Dermis microvascular lymphatic vessel endothelial cell (primary cell): ENCODE measurements at places on chromosomes 5 and 9.

DNA sequence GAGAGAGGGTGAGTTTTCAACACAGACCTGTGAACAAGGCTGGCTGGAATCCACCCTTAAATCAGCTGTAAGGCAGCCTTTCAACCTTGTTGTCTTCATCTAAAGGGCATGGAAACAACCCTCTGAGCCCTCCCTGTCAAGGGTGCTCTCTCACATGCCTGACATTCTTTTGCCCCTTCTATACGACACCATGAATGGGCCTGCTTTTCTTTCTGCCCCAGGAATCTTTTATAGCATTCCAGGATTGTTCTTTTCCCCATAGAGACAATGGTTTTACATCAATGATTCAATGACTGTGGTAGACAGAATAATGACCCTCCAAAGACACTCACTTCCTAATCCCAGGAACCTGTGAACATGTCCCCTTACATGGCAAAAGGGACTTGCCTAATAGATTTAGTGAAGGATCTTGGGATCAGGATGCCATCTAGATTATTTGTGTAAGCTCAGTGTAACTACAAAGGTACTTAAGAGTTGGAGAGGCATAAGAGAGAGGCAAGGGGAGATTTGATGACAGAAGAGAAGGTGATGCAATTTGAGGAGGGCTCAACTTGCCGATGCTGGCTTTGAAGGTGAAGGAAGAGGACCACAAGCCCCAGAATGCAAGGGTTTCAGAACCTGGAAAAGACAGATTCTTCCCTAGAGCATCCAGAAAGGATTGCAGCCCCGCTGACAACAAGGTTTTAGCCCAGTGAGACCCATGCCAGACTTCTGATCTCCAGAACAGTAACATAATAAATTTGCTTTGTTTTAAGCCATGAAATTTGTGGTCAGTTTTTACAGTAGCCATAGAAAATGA lies 29.2 kb upstream of the HMHB1 start:
- no peak for DNase-seq

DNA sequence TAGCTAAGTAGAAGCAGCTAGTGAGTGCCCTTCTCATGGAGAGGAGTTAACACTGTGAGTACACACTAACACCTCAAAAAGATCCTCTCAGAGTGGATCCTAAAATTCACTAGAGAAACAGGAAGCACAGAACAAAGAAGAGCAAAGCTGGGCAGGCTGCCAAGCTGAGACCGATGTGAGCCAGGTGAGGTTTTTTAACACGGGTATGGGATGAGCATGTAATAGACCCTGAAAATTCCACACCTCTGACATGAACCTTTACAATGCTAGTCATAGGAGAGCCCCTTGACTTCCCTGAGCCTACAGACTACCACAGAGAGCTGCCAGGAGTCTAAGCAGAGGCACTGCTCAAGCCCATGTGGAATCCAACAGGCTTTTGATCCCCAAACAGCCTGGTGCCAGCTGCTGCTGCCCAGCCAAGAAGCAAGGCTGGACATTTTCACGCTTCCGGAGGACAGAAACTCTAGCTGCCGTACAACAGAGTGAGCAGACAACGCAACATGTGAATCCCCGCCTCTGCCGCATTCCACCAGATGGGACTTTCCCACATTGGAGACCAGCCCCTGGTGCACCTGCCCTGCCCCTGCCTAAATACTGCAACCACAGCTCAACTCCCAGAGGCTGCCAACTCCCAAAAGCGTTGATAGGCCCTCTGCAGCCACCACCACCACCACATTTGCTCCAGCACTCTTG lies 280.8 kb downstream of the CDH10 start:
- DNase-seq = no peak

DNA sequence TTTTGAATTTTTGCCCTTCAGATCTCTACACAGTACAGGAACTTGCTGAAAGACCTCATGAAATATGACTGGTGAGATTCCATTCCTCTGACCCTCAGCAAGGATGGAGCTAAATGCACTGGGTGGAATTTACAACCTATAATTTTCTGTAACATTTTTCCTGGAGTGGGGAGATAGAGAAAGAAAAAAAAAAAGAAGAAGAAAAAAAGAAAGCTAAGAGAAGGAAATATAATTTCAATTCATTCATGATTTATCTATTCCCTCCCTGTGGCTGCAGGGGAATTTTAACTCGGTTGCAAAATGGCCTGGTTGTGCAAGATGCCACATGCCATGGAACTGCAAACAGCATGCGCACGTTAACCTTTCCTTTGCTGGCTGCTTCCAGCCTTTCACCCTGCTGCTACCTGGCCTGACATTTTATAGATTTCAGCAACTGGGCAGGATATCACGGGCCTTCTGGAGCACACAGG lies 155.4 kb downstream of the FSTL4 start:
- DNase-seq = no peak

GRCh38 chr5:176534640-176535039 lies 2.6 kb downstream of the RNF44 start:
- DNase-seq = no peak

- peak; percentile 94 for DNase-seq
These were observed 84.0 kb downstream of the RAB3C start for GRCh38 chr5:58666598-58667581.

DNA sequence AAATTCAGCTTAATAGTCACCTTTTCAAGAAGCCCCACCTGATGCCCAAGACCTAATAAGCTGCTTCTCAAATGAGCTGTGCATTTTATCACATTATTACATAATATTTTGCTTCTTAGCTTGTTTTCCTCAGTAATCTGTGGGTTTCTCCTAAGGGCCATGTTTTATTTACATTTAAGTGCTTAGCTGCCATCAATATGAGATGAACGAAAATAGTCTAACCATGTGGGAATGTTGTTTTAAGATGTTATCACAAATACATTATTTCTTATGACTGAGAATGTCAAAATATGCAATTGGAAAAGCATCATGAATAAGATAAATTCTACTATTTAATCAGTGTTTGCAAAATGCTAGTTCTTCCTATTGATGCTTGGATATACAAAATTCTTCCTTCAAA lies 10.1 kb downstream of the ARRDC3 start:
- DNase-seq = no peak

DNA sequence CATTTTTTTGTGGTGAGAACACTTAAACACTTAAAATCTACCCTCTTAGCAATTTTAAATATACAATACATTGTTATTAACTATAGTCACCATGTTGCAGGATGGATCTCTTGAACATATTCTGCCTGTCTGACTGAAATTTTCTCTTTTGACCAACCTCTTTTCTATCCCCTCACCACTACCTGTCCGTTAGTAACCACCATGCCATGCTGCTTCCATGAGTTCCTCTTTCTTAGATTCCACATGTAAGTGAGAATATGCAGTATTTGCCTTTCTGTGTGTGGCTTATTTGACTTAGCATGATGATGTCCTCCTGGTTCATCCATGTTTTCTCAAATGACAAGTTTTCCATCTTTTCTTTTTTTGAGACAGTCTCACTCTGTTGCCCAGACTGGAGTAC lies 48.5 kb upstream of the NAA35 start:
- DNase-seq = no peak

DNA sequence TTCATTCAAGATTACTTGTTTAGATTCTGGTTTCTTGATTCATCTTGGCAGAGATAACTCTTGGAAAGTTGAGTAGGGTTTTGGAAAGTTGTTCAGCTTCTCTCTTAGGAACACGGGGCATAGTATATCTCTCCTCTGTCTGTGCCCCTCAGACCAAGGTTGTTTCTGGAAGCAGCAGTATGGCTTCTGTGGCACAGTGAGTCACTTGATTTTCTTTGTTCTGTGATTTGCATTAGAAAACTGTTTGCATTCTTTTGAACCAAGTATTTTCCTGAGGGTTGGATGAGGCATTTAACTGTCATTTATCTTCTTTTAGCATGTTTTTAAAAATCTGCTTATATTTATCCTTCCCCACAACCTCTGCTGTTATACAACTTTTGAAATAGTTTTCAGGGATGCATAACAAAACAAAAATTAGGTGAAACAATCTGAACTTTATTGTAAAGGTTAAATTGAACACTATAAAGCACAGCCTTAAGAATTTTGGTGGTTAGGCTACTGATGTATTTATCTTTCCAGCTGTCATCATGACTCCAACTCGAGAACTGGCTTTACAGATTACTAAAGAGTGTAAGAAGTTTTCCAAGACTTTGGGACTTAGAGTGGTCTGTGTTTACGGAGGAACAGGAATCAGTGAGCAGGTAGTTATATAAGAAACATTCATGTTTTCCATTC lies 26.5 kb downstream of the DDX46 start:
- no peak for DNase-seq

- DNase-seq = peak; percentile 60
These were observed 232.6 kb downstream of the EPB41L4A start for GRCh38 chr5:112186401-112186990.

GRCh38 chr5:107457881-107458280 lies 212.9 kb downstream of the EFNA5 start:
- DNase-seq = no peak

- no peak for DNase-seq
These were observed 19.5 kb upstream of the RAB14 start for GRCh38 chr9:121220996-121221663.

DNA sequence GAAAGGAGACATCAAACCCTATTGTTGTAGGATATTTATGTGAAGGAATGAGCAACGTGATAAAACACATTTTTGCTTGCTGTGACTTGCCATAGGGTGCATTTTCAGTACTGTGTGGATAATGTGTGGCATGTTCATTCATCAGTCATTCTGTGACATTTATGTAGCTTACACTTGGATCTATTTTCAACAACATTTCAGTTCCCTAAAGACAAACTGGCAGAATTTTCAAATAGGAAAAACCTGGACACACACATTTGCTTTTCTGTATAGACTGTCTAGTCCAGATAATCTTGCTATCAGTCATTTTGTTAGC lies 127.7 kb downstream of the TMC1 start:
- DNase-seq = no peak

DNA sequence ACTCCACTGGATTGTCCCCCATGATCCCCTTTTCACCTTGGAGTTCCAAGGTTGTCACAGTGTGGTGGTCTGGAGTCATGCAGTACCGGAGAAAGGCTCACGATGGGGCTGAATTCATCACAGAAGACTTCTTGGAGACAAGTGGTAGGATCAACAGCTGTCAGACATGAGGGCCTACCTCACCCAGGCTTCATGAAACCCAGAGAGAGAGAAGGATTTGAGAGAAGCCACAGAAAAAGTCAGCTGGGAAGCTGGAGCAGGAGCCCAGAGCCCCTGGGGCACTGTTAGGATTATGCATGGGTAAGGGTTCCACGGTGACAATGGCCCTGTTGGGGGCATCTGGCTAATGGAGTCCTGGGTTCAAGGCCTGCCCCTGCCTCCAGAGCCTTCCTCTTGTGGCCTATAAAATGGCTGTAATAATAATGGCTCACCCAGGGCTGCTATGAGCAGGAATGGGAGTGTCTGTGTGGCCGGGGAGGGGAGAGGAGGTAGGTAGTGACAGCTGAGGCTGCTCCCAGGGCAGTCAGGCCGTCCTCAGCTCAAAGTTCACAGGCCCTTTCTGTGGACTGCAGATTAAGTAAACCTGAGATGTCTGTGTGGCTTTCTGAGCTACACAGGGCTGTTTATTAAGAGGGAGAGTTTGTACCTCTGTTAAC lies 910 bp downstream of the TRIM14 start:
- DNase-seq = no peak

- DNase-seq = no peak
These were observed 16.7 kb downstream of the MVB12B start for GRCh38 chr9:126343271-126343700.

- no peak for DNase-seq
These were observed 621.2 kb upstream of the CDH6 start for GRCh38 chr5:30572279-30572678.

DNA sequence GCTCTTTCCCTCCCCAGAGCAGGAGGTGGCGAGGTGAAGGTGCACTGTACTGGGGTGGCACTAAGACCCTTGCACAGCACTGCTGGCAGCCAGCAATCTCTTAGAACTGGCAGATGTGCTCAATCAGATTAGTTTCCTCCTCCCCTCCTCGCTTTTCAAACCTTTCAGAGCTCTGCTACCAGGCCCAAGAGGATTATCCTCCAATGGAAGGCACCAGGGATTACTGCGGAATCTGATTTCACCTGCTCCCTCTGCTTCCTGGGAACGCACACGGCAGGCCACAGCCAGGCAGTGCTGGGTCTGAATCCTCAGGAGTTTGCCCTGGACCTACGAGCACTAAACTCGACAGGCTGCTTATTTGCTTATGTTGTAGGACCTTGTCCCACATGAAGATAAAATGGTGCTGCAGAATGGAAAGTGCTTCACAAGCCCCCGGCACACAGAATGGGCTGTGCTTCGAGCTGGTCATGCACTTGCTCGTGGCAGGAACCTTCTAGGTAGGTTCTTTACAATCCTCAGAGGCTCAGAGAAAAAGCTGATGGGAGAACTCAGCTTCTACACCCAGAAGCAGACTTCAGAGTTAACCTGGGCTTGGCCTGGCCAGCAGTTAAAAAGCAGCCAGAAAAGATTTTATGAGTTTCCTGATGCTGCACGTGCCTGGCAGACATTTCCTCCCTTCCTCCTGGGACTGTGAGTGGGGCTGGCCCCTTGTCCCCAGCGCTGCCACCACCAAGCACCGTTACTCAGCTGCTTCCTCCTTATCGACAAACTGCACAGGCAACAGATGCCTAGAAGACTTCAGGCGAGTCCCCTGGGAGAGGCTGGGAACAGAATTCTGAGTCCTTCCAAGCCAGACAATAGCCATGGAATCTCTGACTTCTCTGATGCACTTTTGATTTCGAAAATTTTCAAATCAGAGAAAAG lies 33.1 kb downstream of the FABP6 start:
- peak; percentile 65 for DNase-seq

- no peak for DNase-seq
These were observed 7.6 kb downstream of the BASP1 start for GRCh38 chr5:17224858-17225511.

- no peak for DNase-seq
These were observed 96.7 kb upstream of the CLINT1 start for GRCh38 chr5:157955541-157956172.

DNA sequence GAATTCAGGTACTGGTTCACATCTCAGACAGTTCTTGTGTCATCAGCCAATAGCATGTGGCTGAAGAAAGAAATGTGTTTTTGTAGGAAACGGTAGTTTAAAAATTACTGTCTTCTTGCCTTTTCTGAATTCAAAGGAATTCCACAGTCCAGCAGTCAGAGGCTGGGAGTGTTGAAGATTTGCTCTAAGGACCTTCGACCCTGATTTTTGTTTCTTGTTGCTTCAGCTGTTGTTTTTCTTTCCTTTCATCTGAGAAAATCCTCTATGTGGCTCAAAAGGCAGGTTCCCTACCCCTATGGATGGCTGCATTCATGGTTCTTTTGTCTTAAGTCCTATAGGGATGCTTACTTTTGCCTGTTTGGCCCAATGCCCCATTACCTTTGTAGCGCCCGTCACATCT lies 304.9 kb downstream of the TMEM167A start:
- DNase-seq = no peak

DNA sequence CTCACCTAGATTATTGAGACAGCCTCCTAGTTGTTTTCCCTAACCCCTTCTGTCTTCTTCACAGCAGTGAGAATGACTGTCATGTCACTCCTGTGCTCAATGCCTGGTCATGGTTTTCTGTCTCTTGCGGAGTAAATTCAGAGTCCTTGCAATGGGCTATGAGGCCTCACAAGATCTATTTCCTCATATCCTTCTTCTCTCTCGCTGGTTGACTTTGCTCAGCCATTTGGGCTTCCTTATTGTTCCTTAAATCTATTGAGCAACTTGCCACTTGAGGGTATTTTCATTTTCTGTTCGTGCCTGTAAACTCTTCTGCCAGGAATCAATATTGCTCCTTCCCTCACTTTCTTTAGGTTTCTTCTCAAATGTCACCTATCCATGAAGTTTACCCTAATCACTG lies 9.0 kb downstream of the PPP3R2 start:
- no peak for DNase-seq
